ENCODE measurements at places on chromosomes 2 and 18.
A peak's percentile ranks its signal among the peaks of the same experiment; 100 is the strongest.

- DNase-seq = no peak
Observed at GRCh38 chr2:192123847-192124246, 70.9 kb downstream of the TMEFF2 start.

- DNase-seq = peak; percentile 95
Observed at GRCh38 chr2:156334496-156335478, 2.3 kb upstream of the NR4A2 start.

- DNase-seq = no peak
Observed at GRCh38 chr2:119859528-119859927, 99.8 kb downstream of the PTPN4 start.

DNA sequence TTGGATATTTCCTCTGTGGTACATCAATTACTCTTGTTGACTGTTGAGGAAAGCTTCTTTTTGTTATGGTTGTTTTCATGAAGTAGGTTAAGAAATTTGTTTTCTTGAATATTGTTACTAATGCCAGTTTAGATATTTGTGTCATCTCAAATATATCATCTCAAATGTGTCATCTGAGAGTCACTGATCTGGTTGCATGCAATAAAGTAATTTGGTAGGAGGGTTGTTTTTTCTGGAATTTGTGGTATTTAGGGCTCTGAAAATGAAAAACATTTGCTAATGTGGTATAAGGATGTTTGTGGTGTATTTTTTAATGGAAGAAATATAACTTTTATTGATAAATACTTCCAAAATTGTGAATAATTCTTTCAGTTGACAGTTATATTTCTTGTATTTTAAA, 117.7 kb downstream of the GREB1L start:
- DNase-seq = no peak

DNA sequence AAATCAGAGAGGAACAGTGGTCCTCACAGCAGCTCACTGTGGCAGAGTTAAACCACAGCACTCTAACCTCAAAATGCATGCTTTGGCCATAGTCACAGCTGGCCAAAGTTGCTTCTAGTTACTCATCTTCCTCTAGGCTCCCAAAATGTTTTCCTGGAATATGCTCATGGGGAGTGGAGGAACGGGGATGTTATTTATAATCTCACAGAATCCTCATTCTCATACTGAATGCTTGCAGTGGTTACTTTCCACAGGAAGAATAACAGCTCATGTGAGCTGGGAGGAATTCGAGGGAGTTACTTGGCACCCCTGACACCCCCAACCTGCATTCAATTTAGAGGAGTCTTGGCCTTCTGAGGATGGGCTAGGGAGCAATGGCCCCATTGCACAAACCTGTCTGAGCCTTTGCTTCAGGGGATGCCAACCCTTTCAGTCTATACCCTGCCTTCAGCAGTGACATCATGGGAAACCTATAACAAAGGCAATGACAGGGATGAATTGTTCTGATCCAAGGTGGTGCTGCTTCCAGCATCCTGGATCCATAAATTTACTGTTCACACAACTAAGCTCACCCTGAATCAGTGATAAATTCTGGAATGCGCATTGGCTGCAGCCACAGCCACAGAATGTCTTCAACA, 22.4 kb upstream of the CCBE1 start:
- DNase-seq = no peak

DNA sequence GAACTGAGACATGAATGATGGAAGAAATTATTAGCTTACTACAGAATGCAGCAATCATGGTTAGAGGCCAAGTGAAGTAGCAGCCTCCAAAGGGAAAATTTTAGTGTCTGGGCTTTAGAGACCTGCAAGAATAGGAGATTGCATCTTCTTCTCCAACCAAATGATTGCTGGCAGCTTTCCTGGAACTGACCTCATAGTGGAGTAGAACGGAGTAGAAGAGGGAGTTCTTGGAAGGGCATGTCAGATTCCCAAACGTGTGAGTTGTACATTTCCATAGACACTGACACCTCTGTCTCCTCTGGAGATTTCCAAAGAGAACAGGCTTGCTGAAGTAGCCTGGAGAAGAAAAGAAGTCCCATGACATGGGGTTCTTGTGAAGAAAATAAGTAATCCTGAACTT, 169.8 kb upstream of the ERBB4 start:
- no peak for DNase-seq

DNA sequence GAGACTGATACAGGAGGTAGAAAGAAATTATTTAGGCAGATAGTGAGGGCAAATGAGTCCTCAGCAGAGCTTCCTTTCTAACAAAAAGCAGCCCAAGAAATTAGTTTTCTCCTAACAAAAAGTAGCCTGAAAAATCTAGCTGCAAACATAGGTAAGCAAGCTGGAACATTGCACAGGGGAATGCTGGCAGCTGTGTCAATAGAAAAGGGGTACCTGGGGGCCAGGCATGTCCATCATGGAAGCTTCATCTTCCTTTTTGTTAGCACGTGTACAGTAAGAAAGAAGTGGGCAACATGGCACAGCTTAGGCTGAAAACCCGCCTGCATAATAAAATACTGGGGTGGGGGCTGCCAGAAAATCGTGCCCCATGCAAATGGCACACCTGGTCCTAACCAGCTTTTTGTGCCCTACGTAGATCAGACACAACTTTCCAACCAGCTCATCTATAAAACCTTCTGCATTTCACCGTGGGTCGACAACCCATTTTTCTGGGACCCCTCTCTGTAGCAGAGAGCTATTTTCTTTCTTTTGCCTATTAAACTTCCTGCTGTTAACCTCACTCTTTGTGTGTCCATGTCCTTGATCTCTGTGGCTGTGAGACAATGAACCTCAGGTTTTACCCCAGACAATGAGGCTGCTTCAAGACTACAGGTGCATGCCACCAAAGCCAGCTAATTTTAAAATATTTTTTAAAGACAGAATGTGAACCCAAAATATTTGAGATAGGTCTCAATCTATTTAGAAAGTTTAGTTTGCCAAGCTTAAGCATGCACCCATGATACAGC, 6.6 kb upstream of the MTHFD2 start:
- no peak for DNase-seq

DNA sequence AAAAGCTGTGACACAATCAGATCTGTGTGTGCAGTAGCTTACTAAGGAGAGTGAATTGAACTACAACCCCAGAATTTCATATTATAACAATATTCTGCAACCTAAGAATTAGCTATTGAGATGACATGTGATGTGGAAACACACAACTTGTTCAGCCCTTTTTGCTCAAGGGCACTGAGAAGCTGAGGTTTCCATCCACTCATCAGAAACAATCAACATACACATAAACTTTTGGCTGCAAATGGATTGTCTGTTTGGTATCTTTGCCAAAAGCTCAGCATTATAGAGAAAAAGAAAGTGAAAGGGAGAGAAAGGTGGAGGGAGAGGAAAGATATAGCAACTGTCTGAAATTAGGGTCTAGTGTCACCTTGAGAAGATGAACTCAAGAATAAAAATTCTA, 117.2 kb upstream of the KLF7 start:
- DNase-seq = peak; percentile 88

DNA sequence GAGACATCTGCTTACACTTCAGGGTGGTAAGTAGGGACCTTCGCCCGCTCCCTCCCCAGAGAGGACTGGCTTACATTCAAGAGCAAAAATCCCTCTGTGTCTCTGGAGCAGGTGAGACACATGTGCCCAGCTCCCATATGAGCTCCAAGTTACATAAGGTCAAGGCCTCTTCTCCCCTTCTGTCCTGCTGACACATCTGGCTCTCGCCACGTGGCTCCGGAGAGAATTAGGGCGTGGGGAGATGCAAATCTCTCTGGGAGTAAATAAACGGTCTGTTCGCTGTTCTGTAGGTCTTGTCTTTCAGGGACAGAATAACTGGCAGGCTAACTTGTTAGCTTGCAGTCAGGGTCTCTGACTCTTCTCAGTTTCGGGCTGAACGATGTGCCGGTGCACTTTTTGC, 16.2 kb downstream of the MRO start:
- DNase-seq = no peak

GRCh38 chr2:127690696-127691095, 10.6 kb upstream of the SFT2D3 start:
- no peak for DNase-seq

GRCh38 chr2:16462958-16463357, 202.7 kb downstream of the CYRIA start:
- no peak for DNase-seq

GRCh38 chr2:152594792-152595191, 122.5 kb downstream of the PRPF40A start:
- no peak for DNase-seq

DNA sequence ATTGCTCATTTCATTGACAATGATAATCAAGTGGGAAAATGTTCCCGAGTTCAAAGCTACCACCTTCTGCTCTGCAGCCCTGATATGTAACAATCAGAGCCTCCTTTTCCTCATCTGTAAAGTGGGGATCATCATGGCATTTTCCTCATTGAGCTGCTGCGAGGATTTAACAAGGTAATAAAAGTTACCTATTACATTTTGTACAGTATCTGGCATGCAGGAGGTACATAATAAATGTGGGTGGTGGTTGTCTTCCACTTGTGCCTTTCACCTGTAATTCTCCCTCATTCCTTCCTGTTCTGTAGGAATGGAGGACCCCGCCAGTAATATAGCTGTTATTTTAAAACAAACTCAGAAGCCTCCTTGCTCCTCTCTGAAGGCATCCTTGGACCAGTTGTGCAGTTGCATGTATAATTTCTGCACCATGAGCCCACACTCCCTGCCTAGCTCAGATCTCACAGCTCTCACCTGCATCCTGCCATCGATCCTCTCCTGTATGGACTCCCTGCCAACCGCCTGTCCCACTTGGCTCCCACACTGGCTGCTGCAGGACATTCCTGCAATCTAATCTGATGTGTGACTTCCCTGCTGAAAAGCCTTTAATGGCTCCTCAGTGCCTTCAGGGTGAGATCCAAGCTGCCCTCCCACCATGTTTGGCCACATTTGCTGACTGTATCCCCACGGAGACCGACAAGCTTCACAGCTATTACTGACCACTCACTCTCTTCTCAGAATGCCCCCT, 350.4 kb downstream of the EN1 start:
- DNase-seq = no peak

DNA sequence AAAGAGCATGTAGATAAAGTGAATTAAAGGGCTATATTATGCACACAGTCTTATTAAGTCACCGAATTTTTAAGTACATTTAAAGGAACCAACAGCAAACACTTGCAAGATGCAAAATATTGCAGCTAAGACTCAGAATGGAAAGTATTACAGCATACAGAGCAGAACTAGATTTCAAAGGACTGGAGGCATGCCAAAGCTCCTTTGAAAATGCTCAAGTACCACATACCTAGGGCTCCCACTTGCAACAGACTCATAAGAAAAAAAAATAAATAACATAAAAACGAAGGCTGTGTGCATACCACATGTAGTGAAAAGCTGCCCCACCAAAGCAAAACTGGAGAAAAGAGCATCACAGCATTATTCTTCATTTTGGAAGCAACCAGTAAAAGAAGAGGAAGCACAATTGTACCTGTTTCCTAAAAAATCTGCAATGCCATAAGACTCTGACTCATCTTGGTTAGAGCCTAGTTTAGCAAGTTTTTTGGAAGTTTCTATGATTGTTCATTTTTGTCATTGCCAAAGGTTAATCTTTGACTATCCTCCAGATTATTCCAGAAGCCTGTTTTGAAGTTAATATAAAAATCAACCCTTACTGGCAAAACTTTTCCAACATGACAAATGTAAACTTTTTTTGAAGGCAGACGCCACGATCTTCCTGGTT, 306.0 kb upstream of the COL3A1 start:
- no peak for DNase-seq

GRCh38 chr2:25894135-25894830, 16.0 kb upstream of the ASXL2 start:
- peak; percentile 46 for DNase-seq

GRCh38 chr18:45133276-45133675, 452.6 kb downstream of the SETBP1 start:
- no peak for DNase-seq

DNA sequence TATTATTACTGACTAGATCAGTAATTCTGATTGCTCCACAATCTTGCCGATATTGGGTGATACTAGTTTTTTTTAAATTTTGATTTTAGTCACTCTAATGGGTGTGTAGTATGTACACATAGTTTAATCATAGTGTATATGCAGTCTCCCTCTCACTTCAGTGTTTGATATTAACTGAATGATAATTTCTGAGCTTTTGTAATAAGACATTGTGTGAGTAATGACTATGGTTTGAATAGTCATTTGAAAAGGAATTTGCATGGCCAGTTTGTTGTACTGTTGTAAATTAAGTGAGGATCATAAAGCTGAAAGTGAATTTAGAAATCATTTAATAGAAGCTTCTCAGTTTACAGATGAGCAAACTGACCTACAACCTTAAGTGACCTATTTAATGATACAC, 33.4 kb downstream of the USP14 start:
- no peak for DNase-seq

GRCh38 chr18:27619090-27619772, 434.1 kb upstream of the CHST9 start:
- DNase-seq = no peak

GRCh38 chr2:189222468-189223105, 43.0 kb upstream of the COL5A2 start:
- no peak for DNase-seq

- no peak for DNase-seq
Observed at GRCh38 chr2:171136024-171136423, 24.7 kb downstream of the TLK1 start.

DNA sequence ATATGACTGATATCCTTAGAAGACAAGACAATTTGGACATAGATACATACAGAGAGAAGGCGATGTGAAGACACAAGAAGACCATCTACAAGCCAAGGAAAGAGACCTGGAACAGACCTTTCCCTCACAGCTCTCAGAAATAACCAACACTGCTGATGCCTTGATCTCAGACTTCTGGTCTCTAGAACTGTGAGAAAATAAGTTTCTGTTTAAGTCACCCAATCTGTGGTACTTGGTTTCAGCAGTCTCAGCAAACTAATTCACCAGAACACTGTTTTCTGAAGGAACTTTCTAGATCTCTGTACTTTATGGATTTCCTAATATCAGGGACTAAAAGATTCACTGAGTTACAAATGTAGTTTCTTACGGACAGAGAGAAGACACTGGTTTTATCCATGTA, 58.8 kb downstream of the NAB1 start:
- no peak for DNase-seq
